ENCODE measurements at places on chromosomes 12 and 14. TPM values are rescaled to one million over a fixed set of nuclear protein-coding genes. Genes with fewer than 3 reads are reported as not detected.
A peak's percentile ranks its signal among the peaks of the same experiment; 100 is the strongest.

GRCh38 chr12:64582862-64583261 is 27.4 kb upstream of the RASSF3 start:
- no peak for DNase-seq

DNA sequence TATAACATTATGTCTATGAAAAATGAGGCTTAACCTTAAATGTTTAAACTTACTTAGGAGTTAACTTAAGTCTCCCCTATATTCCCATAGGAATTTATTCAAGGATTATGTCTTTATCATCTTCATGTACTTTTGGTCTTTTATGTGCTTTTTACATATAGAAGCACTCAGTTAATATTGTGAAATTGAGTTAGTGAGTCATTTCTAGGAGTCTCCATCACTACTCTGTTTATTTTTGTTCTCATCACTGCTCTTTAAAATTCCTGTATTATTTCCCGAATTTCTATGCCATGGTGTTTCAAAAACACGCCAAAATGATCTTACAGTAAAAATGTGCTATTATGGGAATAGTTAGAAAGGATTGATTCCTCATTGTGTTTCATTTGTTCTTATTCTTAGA is 31.6 kb downstream of the TBC1D15 start:
- no peak for DNase-seq

DNA sequence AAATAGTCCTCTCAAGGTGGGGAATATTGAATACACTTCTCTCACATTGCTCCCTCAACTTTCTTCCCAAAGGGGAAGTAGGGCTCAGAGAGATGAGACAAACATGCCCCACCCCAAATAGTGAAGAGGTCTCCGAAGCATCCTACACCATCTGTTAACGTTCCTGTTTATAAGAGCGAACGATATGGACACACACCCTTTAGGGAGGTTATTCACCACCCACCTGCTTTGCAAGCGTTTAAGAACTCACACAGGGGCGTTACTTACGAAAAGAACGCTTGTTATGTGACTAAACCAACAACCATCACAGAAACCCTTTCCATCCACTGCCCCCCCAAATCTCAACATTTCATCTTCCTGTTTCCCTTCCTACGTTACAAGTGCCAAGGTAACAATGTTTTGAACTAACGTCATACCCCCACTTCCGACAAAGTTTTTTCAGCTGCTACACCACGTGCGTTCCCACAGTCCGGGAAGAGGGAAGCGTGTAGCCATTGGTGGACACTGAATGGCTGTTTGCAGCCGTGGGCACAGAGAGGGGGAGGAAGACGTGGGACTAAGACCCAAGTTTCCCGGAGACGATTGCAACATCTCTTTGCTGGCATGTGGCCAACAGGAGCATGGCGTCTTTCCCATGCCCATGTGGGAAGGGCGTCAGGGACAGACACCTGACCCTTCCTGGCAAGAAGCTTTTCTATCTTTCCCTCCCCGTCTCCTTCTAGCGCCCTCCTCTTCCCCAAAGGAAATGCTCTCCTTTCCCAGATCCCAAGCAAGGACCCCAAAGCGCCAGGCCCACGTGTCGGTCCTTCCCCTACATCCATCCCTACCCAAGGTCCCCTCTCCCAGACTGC is 1.2 kb downstream of the YBX3 start:
- peak; percentile 96 for DNase-seq

NFATC4 gene
- 41.3 TPM for total RNA-seq

- peak; percentile 45 for DNase-seq
Observed at GRCh38 chr12:1505576-1505975, 88.8 kb downstream of the FBXL14 start.

All from mesenteric fat pad (tissue), 1 donor.